ENCODE measurements at places on chromosomes 3 and 15.

DNA sequence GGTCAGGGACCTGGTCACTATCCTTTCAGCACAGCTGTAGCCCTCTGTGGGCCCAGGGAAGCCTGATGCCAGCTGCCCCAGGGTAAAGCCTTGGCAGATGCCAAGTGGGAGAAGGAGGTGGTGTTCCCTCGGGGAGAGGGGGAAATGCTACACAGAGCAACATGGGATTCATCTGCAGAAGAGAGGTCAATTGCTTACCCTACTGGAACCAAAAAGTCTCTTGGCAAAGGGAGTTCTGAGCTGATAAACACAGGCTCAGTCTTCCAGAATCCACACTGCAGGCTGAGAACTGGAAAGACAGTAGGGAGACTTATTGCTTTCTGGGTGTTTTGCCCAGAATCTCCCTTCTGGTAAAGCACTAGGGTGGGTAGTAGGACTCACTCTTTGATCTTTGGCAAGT, 100.1 kb upstream of the NEO1 start:
- no peaks in the 10 kb centered on the region for H3K4me1 ChIP-seq
- no peak for DNase-seq
- H3K27ac ChIP-seq = no peak overlapping the region
- no peaks in the 10 kb centered on the region for H3K36me3 ChIP-seq
- H3K4me3 ChIP-seq = no peak overlapping the region

DNA sequence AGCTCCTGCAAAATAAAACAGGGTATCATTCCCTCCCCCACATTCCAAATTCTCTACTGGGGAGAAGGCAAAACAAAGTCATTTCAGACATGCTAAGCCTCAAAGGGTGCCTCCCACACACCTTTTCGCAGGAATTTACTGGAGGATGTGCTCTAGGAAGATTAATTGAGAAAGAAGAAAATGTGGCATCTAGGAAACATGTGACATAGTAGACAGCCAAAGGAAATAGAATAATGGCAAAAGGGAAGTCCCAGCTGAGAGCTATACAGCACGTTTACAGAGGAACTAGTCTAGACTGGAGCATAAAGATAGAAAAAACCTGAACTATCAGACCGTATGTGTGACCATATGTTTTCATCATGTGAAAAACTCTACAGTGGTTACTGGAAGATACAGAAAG, 58.8 kb upstream of the MELTF start:
- no peak overlapping the region for H3K4me3 ChIP-seq
- peaks cover 3% of the 10 kb centered on the region for H3K36me3 ChIP-seq
- no peak for DNase-seq
- H3K27ac ChIP-seq = no peak overlapping the region
- H3K4me1 ChIP-seq = no peaks in the 10 kb centered on the region

GRCh38 chr3:183824761-183825455, 469 bp downstream of the MAP6D1 start:
- peak overlapping the region; percentile 69 for H3K4me3 ChIP-seq
- no peak for DNase-seq
- H3K4me1 ChIP-seq = peaks cover 16% of the 10 kb centered on the region
- no peak overlapping the region for H3K27ac ChIP-seq

DNA sequence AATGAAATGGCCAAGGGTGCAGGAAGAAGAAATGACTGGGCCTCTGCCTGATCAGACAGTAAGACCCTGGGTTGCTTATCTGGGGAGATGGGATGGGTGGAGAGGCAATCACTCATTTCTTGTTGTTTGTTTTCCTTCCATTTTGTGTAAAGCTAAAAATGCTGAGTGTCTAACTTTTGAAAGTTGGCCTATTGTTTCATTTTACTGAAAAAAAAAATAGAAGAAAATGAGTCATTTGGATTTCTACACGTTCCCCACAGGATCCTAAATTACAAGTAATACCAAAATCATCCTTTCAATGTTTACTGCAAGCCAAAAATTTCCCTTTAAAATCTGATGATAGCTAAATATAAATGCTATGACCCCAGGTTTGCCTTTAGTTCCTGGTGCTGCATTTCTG, 30.6 kb downstream of the PTX3 start:
- H3K4me3 ChIP-seq = no peak overlapping the region
- H3K27me3 ChIP-seq = no peaks in the 10 kb centered on the region
- no peak for DNase-seq

DNA sequence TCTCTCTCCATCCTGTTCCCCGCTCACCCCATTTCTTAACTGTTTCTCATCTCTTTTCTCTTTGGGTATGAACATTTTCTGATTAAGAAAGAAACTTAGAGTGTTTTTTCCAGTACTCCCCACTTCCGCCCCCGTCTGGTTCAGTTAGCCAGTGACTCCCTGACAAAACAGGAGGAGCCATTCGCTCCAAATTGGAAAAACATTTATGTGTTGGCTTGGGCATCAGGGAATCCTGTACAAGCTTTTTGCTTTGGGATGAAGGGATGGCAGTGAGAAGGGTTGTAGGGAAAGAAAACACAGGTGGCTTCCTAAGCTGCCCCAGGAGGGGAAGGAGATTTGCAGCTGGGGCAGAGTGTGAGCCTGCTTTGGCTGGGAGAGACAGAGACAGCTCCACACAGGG, 47.0 kb downstream of the BOC start:
- H3K27me3 ChIP-seq = peaks cover 3% of the 10 kb centered on the region
- no peak overlapping the region for H3K4me3 ChIP-seq
- DNase-seq = no peak
- no peaks in the 10 kb centered on the region for H3K36me3 ChIP-seq

GRCh38 chr3:113829576-113830354, 8.8 kb upstream of the GRAMD1C start:
- H3K27me3 ChIP-seq = no peaks in the 10 kb centered on the region
- peaks cover 4% of the 10 kb centered on the region for H3K4me1 ChIP-seq
- no peak for DNase-seq
- H3K36me3 ChIP-seq = no peaks in the 10 kb centered on the region

GRCh38 chr15:39403640-39404117, 177.2 kb upstream of the THBS1 start:
- no peaks in the 10 kb centered on the region for H3K4me1 ChIP-seq
- no peaks in the 10 kb centered on the region for H3K27me3 ChIP-seq
- DNase-seq = no peak

- H3K4me1 ChIP-seq = no peaks in the 10 kb centered on the region
- no peaks in the 10 kb centered on the region for H3K27me3 ChIP-seq
Measured at GRCh38 chr3:94115482-94115881, 52.6 kb downstream of the NSUN3 start.

DNA sequence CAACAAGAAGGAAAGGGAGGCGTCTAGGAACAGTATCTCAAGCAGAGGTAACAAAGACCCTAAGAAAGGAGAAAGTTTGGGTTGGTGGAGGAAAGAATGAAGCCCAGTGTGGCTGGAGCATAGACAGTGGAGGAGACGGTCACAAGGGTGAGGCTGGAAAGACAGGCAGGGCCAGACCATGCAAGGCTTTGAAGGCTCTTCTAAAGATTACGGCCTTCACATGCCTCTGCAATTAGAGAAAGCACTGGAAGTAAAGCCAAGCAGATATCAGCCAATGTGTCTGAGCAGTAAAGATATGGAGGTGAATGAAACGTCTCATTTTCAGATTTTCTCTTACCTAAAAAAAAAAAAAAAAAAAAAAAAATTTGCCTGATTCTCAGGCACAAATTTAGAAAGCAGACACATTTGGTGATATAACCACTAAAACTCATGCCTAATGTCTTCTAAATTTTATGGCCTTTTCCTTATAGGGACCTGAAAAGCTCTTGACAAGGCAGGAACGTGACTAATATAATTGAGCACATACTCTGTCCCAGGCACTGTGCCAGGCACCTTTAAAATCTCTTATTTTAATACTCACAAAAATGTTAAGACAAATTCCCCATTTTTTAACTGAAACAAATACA, 184.1 kb downstream of the MECOM start:
- no peak for DNase-seq
- no peak overlapping the region for H3K4me3 ChIP-seq
- no peaks in the 10 kb centered on the region for H3K36me3 ChIP-seq
- H3K27me3 ChIP-seq = no peaks in the 10 kb centered on the region
- no peaks in the 10 kb centered on the region for H3K4me1 ChIP-seq

- H3K4me3 ChIP-seq = peak overlapping the region; percentile 68
- DNase-seq = no peak
- no peaks in the 10 kb centered on the region for H3K36me3 ChIP-seq
- H3K27ac ChIP-seq = no peak overlapping the region
- H3K4me1 ChIP-seq = peaks cover 29% of the 10 kb centered on the region
- H3K27me3 ChIP-seq = peaks cover 13% of the 10 kb centered on the region
Measured at GRCh38 chr3:55484801-55485791, 2.0 kb downstream of the WNT5A start.

DNA sequence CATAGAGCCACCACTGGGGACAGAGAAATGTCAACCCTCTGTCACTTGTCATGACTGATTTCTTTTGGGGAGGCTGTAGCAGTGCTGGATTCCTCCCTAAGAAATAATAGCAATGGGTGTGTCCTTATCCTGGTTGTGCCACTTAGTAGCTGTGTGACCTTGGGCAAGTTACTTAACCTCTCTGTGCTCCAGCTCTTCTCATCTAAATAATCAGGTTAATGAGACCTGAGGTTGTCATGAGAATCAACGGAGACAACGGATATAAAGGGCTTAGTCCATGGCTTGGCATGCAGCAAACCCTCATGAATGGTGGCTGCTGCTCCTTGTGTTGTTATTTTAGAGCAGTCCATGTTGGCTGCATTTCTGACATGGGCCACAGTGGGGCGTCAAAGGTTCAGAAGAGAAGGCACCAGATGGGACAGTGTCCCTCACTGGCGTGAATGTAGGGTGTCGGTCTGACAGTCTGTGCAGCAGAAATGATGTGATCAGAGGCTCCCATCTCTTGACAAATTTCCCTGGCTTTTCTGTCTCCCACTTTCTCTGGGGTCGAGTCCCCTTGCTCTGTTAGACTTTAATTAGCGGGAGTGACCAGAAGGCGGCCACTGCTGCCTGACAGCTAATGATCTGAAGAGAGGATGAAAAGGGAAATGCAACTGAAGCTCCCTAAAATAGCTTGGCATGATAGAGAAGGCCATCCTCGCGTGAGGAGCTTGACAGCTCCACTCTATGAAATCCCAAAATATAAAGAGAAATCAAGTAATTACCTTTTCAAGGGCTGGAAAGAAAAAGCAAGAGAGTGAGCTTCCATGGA, 209.4 kb downstream of the CADPS start:
- H3K27ac ChIP-seq = no peak overlapping the region
- H3K27me3 ChIP-seq = no peaks in the 10 kb centered on the region
- no peaks in the 10 kb centered on the region for H3K36me3 ChIP-seq
- DNase-seq = no peak
- no peak overlapping the region for H3K4me3 ChIP-seq

DNA sequence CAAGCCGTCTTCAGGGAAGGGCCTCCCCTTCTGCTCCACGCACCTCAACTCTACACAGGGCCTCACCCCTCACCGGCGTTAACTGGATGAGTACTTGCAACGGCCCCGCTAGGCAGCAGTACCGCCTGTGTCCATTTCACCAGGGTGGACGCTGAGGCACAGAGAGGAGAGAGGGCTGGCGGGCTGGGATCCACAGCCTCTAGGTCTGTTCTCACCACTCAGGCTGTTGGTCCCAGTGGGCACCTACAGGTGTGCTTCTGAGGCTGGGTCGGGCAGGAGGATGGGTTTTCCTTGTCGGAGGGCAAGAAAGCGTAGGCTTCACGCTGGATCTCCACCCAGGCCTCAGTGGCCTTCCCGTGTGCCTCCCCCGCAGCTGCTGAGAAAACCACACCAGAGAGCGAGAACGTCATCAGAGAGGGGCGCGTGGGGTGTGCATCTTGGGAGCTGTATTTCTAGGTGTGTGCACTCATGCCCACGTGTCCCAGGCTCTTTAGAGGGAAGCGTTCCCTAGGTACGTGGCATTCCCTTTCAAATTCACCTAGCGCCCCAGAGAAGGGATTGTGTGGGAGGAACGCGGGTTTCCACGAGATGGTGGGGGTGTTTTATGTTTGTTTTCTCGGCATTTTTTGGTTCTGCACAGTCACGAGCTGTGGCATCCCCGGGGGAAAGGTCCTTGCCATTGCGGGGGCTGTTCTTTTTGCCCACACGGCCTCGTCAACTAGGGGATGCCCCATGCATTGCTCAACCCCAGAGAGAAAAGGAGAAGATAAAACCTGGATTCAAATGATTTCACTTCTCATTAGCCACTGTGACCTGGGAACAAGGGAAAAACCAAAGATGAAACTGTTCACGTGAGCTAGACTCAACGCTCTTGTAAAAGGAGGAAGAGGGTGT, 67.7 kb downstream of the MGLL start:
- H3K4me3 ChIP-seq = peak overlapping the region; percentile 49
- H3K27ac ChIP-seq = no peak overlapping the region
- DNase-seq = no peak
- no peaks in the 10 kb centered on the region for H3K36me3 ChIP-seq
- H3K4me1 ChIP-seq = peaks cover 7% of the 10 kb centered on the region

- H3K4me1 ChIP-seq = no peaks in the 10 kb centered on the region
- no peaks in the 10 kb centered on the region for H3K36me3 ChIP-seq
- H3K27me3 ChIP-seq = peaks cover 4% of the 10 kb centered on the region
- H3K4me3 ChIP-seq = no peak overlapping the region
Measured at GRCh38 chr15:69926006-69926405, 171.7 kb downstream of the TLE3 start.

GRCh38 chr3:186166036-186166435, 57.1 kb upstream of the ETV5 start:
- H3K27me3 ChIP-seq = no peaks in the 10 kb centered on the region
- no peak for DNase-seq
- H3K27ac ChIP-seq = no peak overlapping the region
- H3K4me1 ChIP-seq = no peaks in the 10 kb centered on the region
- H3K36me3 ChIP-seq = no peaks in the 10 kb centered on the region
- no peak overlapping the region for H3K4me3 ChIP-seq

GRCh38 chr15:55685286-55685685, 57.7 kb downstream of the PRTG start:
- H3K36me3 ChIP-seq = no peaks in the 10 kb centered on the region
- no peaks in the 10 kb centered on the region for H3K27me3 ChIP-seq
- H3K4me3 ChIP-seq = no peak overlapping the region
- no peak for DNase-seq
- no peak overlapping the region for H3K27ac ChIP-seq
